ENCODE measurements at places on chromosomes 5 and 9.

GRCh38 chr9:128747241-128747640, 23.3 kb upstream of the ZDHHC12 start:
- no peak for DNase-seq

DNA sequence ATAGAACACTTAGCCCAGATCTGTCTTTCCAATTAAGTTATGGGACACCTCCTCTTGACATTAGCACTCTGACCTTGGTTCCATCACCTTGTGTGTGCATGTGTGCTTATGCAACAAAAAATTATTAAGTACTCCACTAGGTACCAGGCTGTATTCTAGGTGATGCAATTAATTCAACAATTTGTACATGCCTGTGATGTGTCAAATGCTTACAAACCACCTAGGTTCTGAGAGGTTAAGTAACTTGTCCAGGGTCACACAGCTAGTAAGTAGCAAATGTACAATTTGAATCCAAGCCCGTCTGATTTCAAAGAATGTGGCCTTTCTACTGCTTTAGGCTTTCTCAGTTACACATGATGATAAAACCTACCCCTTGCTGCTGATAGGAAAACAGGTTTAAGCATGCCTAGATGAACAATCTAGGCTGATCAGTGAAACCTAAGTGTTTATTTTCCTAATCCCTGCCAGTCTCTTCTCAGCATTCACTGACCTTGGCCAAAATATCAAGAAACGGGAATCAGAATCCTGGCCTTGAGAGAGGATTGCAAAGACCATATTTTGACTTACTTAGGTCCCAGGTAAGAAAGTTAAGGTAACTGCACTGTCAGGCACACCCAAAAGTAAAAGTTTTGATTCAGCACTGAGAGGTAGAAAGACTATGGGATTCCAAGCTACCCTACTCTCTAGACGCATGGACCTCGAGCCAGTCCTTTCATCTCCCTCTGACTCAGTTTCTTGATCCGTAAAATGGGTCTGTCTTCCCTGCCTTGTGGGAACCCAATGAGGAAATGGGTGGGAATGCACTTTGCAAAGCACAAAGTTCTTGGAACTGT, 1.0 kb downstream of the TBC1D2 start:
- DNase-seq: no peak

DNA sequence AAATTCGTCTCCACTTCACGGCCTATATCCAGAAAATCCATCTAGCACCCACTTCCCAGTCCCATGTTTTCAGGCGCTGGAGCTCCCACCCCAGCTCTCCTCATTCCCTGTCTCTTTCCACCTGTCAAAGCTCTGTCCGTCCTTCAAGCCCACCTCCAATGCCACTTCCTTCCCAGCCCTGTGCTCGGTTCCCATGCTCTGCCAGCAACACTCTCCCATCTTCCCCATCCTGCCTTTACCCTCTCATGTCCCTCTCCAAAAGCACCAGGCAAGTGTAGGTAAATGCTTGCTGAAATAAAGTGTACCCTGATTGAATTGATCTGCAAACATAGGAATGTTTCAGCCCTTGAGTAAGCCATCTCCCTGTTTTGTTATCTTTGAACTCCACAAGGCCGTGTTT, 9.2 kb downstream of the DRD1 start:
- DNase-seq: no peak

GRCh38 chr5:84257061-84257460, 127.6 kb downstream of the EDIL3 start:
- DNase-seq: no peak

DNA sequence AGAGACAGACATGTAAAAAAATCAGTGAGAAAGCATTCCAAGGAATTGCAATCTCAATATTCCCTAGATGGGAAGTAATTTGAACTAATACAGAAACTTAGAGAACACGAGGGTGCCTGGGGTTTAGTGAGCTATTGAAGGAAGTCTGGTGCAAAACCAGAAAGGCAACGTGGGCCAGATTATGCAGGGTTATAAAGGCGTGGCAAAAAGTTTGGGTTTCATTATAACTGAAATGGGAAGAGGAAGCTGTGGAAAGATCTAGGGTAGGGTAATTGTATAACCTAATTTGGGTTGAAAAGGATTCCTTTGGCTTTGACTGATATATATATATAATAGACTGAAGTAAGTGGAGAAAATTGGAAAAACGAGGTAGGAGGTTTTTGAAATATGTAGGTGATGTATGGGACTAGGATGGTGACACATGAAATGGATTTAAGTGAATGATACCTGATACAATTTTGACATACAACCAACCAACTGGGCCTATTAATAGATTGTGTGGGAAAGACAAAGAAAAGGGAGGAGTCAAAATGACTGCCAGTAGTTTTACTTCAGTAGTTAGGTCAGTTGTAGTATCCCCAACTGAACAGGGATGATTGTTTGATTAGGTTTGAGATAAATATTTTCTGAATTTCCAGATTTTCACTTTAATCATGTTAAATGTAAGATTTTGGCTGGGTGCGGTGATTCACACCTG, 65.3 kb downstream of the FAM174A start:
- DNase-seq: no peak

- DNase-seq: no peak
Measured at GRCh38 chr5:112646139-112646936, 91.3 kb upstream of the APC start.

DNA sequence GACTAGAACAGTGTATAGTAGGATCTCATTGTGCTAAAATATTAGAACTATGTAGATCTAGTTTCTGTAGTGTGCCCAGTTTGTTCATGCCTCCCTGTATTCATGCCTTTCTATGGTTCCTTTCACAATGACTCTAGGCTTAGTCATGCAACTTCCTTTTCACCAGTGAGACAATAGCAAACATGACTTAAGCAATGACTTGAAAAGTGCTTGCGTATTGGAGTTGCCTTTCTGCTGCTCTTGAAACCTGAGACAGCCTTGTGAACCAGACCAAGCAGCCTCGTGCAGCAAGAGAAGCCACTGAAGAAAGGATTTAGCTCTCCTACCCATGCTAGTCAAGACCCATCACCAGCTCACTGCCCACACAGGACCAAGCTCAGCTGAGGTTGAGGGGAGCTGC, 294.5 kb upstream of the TAS2R1 start:
- DNase-seq: peak; percentile 88

GRCh38 chr9:127407492-127407843, 10.5 kb downstream of the SLC2A8 start:
- no peak for DNase-seq

GRCh38 chr9:36813154-36813553, 220.9 kb downstream of the PAX5 start:
- DNase-seq: no peak

GRCh38 chr5:56349461-56349860, 116.3 kb upstream of the ANKRD55 start:
- DNase-seq: no peak

GRCh38 chr9:23309800-23310199, 516.2 kb downstream of the ELAVL2 start:
- DNase-seq: no peak

DNA sequence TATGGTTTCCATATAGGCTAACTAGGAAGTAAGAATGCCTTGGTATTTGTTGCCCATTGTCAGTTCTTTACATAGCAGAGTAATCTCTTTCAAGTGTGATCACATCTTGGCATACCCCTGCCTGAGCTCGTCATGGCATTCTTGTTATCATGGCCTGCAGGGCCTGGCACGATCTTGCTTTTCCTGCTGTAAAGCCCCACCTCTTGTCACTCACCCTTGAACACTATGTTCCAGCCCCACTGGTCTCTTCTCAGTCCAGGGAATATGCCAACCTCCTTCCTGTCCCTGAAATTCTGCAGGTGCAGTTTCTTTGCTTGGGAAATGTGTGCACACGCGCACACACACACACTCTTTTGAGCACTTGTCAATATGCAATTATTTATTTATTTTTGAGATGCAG, 250.2 kb upstream of the DMRT1 start:
- peak; percentile 49 for DNase-seq

Data from astrocyte of the hippocampus (primary cell).